ENCODE measurements at places on chromosomes 12 and 14.

DNA sequence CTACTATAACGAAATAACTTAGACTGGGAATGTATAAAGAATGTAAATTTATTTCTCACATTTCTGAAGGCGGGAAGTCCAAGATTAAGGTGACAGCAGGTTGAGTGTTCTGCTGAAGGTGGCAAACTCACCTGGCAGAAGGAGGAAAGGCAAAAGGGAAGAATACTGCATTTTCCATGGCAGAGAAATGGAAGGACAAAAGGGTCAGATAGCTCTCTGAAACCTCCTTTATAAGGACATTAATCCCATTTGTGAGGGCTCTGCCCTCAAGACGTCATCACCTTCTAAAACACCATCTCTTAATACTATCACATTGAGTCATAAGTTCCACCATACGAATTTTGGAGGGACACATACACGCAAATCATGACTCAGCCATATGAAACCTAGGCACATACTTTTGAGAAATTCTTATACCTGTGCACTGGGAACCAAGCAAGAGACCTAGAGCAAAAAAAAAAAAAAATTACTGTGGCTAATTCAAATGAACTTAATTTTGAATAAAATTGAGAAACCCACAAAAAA is 1669.3 kb upstream of the FLRT2 start:
- no peak for DNase-seq

DNA sequence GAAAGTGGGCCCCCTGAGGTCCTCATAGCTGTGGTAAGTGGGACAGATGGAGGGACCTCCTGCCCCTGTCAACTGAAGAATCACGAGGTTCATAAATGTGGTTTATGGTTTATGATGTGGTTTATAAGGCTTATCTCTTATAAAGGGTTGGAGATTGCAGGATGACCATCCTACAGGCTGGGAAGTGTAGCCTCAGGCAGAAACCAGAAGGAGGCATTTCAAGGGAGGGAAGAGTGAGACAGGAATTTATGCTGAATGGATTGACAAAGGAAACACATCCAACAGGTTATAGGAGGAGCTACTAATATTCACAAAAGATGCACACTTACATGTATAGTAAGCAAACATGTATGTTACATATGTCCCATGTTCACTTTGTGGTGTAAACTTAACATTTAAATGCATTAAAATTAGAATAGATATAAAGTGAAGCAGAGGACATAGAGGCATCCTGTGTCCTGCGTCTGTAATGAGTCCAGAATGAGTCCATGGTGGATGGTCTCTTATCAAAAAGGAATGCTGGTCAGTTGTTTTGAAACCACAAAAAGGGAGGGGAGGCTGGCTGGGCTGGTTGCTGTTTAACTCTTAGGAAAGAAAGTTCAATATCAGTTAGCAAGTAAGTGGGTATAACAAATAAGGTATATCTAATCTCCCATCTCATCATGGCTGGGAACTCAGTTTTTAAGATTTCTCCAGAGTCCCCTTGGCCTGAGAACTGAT is 149.0 kb upstream of the RMST start:
- DNase-seq = no peak

DNA sequence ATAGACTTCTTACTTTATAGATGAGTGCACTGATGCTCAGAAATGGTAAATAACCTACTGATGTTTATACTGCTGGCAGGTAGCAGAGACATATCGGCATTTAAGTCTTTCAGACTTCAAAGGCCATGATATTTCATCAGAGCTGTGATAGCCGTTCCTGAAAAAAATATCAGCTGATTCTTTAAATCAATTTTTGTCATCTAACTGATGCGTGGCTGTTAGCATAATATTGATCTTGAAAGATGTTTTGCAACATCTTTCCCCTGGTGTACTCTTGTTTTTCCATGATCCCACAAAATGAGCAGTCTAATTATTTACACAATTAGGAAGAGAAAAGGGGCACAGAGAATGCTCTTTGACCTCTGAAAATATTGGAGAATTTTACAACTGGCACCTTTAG is 1.6 kb upstream of the SLCO1B1 start:
- DNase-seq = no peak

GRCh38 chr14:24172871-24173281 is 996 bp downstream of the REC8 start:
- no peak for DNase-seq

All from CD4-positive, alpha-beta T cell (primary cell).